Thoracic aorta (tissue), 2 donors: ENCODE measurements at places on chromosomes 11 and 22.

GRCh38 chr11:75802913-75803820 is 11.8 kb upstream of the UVRAG start:
- DNase-seq, result peak; percentile 24

- no peak for DNase-seq
Observed at GRCh38 chr22:17876306-17876831, 102.1 kb upstream of the BID start.

DNA sequence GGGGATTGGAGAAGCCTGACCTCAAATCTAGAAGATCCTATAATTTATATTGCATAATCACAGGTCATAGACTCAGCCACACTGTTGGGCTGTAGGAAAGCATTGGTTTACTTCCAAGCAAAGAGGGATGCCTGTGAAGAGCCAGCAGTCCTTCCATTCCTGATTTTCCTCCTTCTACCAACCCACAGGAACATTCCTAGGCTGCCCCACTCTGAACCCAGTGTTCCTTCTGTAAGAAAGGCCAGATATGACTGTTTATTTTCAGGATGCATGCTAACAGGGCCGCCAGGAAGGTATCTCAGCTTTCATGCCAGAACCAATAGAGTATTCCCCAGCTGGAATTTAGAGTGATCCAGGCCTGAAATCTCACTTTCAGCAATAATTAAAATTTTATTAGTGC is 197.1 kb downstream of the ETS1 start:
- no peak for DNase-seq

GRCh38 chr11:74686792-74687191 is 44.4 kb downstream of the CHRDL2 start:
- no peak for DNase-seq

- DNase-seq, result no peak
Observed at GRCh38 chr11:58276151-58276550, 8.1 kb upstream of the OR10W1 start.

DNA sequence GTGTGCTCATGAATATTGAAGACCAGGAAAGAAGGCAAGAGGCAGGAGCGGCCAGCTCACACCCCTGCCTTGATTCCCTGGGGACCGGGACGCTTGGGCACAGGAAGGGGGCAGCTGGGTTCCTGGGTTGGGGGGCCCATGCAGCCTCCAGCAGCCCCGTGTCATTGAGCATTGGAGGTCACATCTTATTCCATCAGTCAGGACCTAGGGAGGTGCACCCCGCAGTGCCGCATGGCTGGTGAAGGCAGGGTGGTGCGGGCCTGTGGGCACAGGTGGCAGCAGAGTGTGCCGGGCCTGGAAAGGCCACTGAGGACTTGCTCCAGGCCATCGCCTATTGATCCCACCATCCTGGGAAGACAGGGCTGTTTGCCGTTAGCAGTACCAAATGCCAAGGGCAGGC is 116.3 kb upstream of the NECTIN1 start:
- no peak for DNase-seq

- no peak for DNase-seq
Observed at GRCh38 chr11:41836431-41836830, 377.0 kb upstream of the LRRC4C start.

DNA sequence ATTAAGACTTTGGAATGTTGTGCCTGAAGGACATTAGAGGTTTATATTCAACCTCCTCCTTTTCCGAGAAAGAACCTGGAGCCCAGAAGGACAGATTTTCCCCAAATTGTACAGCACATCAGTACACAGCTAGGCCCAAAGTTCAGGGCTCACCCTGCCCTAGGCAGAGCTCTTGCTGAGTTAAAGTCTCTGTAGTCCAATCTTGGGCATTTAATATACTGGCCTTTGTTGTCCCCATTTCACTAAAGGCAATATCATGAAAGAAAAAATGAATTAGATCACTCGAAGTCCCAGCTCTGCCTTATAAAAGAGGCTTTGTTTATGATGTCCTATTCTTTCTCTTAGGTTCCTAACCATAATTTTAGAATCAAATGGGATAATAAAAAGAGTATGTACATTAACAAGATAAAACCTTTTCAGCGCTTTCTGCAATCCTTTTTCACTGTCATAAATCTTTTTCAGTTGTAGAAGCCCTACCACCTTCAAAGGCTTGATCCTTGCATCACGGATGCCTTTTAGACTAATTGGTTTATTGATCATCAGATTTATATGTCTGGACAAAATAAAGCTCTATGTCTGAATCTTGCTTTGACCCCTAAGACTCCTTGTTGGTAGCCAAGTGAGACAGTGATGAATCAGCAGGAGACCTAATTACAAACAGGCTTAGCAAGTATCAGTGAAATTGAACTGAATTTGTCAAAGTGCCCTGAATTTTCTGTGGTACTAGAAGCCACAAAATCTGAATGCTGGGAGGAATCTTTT is 39.8 kb downstream of the RELT start:
- no peak for DNase-seq

DNA sequence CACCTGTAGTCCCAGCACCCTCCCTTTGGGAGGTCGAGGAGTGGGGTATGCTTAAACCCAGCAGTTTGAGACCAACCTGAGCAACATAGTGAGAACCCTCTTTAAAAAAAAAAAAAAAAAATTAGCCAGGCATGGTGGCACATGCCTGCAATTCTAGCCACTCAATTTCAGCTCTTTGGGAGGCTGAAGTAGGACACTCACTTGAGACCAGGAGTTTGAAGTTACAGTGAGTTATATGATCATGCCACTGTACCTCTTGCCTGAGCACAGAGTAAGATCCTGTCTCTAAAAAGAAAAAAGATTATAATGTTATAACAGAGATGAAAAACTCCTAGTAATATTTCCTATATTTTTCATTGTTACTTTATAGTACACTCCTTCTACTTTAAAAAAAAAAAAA is 23.9 kb downstream of the PIK3C2A start:
- DNase-seq, result no peak

GRCh38 chr22:19134874-19135273 is 3.8 kb downstream of the TSSK2 start:
- no peak for DNase-seq

- DNase-seq, result no peak
Observed at GRCh38 chr11:131916638-131917037, 546.2 kb downstream of the NTM start.

GRCh38 chr11:79471071-79471844 is 30.4 kb upstream of the TENM4 start:
- no peak for DNase-seq

DNA sequence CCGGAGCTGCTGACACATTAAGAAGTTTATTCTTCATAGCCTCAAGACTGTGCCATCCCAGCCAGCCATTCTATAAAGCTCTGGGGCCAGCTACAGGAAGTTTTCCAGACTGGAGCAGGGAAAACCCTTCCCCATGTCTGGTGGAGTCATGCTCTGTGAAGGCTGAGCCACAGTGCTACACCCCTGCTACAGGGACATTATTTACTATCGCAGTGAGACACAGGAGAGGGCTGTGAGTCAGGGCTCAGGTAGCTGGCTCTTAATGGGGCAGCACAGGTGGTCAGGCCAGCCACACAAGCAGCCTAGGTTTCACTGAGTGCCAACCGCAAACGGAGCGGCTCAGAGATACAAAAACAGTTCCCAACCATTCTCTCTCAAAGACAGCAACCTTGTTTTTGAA is 12.1 kb downstream of the HPS4 start:
- DNase-seq, result no peak

DNA sequence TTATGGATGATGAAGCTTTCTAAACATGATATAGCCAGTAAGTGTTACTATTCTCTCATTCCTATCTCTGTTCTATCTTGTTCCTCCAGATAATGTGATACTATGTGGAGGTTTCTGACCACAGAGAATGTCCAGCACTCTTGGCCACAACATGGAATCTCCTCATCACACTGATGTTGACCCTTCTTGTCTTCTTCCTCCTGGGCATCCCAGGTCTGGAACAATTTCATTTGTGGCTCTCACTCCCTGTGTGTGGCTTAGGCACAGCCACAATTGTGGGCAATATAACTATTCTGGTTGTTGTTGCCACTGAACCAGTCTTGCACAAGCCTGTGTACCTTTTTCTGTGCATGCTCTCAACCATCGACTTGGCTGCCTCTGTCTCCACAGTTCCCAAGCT is 9.9 kb upstream of the OR56B1 start:
- no peak for DNase-seq

DNA sequence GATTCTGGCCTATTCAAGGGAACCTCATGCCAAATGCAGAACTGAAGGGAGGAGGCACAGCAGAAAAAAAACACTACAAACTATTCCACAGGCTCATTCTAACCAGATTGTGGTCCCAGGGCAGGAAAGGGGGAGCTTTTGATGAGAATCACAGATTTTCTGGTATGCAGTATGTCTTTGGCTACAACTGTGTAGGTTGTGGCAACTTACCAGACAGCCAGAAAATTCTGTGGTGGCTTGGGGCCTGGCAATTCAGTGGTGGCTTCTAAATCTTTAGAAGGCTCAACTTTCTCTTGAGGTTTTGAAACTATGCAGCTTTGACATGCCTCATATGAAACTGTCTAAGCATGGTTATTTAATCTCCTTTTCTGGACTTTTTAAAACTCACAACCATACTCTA is 850.8 kb upstream of the CCDC90B start:
- no peak for DNase-seq

- no peak for DNase-seq
Observed at GRCh38 chr11:117933475-117933874, 4.3 kb upstream of the TMPRSS13 start.

DNA sequence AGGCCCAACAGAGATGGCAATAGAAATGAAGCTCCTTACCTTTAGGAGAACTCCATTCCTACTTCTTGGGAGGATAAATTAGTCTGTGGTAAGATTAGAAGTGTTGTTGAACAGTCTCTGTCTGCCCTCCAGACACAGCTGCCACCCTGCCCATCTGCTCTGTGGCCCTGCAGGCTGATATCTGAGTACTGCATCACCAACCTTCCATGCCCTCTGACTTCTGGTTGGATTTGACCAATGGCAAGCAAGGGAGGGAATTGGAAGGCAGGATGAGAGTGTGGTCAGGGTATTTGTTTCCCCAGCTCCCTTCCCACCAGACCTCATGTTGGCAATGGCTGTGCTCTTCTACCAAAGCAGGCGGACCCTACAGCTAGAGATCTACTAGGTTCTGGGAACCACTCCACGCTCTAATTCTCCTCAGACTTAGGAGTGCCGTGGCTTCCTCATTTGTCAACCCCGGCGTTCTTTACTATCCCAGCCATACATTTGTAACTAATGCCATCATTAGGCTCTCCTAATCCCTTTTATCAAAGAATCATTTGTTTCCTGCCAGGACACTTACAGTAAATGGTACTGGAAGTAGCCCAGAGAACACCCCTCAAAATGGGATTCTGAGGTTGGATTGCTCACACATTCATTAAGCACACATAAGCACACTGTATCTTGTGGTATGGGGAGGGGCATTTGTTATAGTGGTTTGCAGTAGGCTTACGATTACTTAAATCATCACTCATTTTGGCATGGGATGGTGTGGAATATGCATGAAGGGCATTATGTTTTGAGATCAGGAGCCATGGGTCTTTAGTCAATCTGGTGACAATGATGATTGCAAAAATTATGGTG is 35.4 kb upstream of the CD44 start:
- DNase-seq, result no peak

- no peak for DNase-seq
Observed at GRCh38 chr11:12356944-12357655, 20.3 kb upstream of the PARVA start.

DNA sequence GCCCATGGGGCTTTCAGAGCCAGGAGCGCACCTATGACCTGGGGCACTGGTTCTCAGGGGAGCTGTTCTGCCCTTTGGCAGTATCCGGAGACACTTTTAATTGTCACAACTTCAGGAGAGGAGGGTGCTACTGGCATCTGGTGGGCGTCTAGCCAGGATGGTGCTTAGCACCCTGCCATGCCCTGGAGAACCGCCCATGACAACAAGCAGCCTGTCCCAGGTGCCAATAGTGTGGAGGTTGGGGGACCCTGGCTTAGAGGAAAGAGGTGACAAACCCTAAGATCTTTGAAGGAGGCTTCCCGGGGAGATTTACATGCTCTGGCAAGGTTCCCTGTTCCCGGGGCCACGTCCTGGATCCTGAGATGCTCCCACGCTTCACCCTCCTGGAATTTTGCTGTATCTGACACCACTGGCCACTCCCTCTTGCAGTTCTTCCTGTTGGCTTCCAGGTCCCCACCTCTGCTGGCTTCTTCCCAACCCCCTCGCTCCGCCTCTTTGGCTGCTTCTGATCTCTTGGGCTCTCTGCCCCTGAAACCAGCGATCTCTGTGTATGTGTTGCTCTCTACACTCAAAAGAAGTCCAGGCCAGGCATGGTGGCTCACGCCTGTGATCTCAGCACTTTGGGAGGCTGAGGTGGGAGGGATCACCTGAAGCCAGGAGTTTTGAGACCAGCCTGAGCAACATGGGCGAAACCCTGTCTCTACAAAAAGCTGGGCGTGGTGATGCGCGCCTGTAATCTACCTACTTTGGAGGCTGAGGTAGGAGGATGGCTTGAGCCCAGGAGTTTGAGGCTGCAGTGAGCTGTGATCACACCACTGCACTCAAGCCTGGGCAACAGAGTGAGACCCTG is 31.1 kb downstream of the FADS3 start:
- no peak for DNase-seq

GRCh38 chr11:69775163-69775755 is at the start of gene FGF4:
Gene FGF4 (minus strand): TSS chr11:69775341. CDS start chr11:69775084, 257 bp downstream.
- DNase-seq, result no peak

DNA sequence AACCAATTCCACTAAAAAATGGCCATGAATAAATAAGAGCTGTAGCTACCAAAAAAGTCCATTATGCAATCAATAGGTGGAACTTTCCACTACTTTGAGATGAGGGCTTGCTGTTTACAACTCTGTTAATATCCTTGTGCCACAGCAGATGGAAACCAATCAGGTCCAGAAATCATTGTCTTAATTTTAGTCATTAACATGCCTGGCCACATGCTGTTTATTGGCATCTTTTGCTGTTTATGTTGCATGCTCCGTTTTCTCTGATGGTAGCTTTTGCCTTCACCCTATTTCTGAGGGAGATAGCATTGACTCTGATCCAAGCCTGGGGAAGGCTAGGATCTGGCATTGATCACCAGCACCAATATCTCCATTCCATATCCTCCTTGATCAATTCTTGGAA is 192.9 kb upstream of the SEZ6L start:
- no peak for DNase-seq

DNA sequence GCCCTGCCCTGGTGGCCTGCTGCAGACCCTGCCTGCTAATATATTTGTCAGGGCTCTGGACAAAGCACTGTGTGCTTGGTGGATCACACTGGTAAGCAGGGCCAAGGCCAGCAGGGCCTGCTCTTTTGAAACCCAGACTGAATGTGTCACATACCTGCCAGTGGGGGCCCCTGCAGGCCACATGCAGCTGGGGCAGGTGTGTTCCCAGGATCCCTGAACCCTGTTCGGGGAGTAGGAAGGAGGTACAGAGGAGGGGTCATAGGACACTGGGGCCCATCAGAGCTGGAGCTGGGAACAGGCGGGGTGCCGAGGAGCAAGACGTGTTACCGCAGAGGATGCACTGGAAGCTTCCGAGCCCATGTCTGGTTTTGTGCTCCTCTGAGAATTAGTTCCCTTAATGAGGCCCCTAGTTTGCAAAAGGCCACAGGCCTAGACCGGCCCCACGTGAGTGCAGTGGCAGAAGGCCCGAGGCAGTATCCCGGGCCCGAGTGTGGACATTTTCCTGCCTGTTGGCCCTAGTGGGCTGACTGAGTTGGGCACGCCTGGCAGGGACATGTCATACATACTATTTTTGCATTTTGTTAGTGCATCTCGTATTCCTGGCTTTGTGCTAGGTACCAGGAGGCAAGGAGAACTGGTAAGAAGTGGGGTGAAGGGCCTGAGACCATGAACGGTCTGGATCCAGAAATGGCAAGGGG is 11.2 kb upstream of the ACR start:
- no peak for DNase-seq
